GM20000 (cell line): ENCODE measurements at places on chromosomes 16 and 17.
A peak's percentile ranks its signal among the peaks of the same experiment; 100 is the strongest.

GRCh38 chr16:28549301-28549899, 4.3 kb upstream of the SGF29 start:
- no peak for DNase-seq

DNA sequence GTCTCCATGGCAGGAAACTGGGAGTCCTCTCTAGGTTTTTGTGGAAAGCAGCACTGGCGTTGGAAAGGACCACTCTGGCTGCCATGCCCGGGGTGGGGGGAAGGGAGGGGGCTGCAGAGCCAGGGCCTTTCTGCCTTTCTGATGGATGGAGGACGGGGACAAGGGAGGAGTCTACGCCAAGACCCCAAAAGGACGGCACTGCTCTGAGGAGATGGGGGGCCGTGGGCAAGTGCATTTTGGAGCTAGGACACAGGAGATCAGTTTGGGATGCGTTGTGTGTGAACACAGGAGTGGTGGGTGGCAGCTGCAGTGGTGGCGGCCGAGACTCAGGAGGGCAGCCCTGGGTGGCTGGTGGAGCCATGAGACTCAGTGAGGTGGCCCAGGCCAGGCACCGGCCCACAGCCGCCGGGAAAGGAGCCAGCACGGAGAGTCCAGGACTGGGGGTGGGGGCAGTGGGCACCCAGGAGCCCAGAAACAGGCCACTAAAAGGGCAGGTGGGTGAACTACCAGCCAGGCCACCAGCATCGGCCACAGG, 2.0 kb downstream of the CENPX start:
- DNase-seq = no peak

GRCh38 chr16:81220349-81220748, 18.1 kb upstream of the BCO1 start:
- DNase-seq = no peak

GRCh38 chr16:87093804-87094555, 223.2 kb downstream of the C16orf95 start:
- no peak for DNase-seq

GRCh38 chr16:56231-56927, 2.8 kb downstream of the SNRNP25 start:
- no peak for DNase-seq

DNA sequence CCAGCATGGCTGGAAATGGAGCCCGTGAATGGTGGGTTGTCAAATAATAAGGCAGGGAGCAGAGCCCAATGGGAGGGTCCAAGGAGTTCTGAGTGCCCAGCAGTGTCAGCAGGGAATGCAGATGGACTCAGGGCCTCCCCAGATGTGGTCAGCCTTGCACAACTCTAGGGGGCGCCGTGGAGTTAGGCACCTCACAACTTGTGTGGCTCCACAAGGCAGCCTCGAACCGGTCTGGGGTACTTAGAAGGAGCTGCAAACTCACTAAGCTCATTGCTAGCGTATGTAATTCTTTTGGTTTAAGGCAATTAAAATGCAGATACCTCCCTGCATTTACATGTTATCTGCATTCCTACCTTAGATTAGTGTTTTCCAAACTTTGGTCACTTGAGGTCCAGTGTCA, 18.1 kb downstream of the IRF8 start:
- DNase-seq = no peak

DNA sequence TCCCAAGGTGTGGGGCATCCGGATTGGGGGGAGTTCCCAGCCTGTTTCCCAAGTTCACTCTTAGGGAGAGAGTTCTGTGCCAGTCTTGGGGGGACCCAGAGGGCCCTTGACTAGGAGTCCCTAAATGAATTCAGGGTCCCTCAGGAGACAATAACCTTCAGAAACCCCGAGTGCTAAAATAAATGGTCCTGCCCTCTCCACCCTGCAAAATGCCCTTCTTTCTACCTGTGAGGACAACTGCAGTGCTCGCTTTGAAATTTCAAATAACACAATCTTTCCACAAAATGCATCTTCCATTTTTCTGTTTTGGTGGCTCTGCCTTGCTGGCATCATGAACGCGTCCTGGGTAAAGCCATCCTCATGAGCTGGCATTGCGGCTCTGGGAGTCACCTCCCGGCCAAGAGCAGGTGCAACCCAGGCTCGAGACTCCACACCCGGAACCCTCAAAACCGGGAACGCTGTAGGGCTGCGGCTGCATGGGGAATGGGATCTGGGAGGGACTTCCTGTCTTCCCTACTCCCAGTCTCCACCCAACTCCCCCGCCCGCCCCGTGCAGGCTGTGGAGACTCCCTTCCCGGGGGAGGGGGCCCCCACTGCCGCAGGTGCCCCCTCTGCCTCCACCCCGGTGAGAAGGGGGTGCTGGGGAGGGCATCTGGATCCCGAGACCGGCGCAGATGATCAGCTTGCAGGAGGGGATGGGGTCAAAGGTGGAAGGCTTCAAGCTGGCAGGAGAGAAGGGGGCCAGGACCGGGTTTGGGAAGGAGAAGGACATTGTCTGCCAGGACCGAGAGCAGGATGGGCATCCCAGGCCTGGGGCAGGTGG, at the start of gene ZNF205:
ZNF205 (plus strand) TSS at position 529 of the 823 bp plus-strand sequence. CDS start 845 bp downstream, outside the sequence.
- no peak for DNase-seq

DNA sequence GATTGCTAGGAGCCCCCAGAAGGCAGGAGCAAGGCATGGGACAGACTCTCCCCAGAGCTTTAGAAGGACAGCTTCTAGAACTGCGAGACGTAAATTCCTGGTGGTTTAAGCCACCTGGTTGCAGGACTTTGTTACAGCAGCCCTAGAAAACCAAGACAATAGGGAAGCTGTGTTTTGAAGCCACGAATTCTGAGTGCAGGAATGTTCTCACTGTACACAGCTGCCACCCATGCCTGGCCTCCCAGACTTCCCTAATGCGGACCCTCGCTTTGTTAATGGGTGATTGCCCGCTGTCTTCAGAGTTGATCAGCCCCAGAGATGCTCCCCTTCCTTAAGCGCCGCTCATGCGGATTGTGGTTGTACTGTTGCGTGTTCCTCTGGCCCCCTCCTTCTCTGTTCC, 177.1 kb downstream of the MSI2 start:
- no peak for DNase-seq

GRCh38 chr17:77548967-77549366, 408.2 kb downstream of the SEC14L1 start:
- no peak for DNase-seq

GRCh38 chr16:75121949-75122568, 5.5 kb upstream of the LDHD start:
- no peak for DNase-seq

- no peak for DNase-seq
These were observed 59.4 kb downstream of the EFCAB5 start for GRCh38 chr17:30000755-30001257.

GRCh38 chr17:74211912-74212208, 1.5 kb upstream of the TTYH2 start:
- no peak for DNase-seq

GRCh38 chr17:39752241-39752881, 14.6 kb downstream of the GRB7 start:
- peak; percentile 13 for DNase-seq

- DNase-seq = no peak
These were observed 22.7 kb upstream of the CPSF4L start for GRCh38 chr17:73284354-73284753.

- DNase-seq = no peak
These were observed 47.6 kb downstream of the ABCA9 start for GRCh38 chr17:69012895-69013805.

- no peak for DNase-seq
These were observed 98.8 kb downstream of the DYNLRB2 start for GRCh38 chr16:80639636-80640035.

DNA sequence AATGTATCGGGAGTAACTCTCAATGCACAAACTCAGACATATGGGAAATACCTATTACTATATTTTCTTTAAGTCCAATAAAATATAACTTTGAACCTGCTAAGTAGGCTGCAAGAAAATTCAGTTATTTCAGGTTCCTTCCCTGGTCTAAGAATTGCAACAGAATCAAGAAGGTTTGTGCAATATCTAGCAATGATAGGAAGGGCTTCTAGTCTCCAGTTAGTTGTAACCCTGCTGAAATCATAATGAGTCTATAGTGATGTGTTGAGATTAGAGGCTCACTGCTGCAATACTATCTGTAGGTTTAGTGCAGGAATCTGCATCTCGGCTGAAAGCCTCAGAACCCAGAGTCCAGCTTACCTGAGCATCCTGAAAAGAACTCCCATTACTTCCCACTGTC, 110.5 kb downstream of the PMP22 start:
- no peak for DNase-seq

DNA sequence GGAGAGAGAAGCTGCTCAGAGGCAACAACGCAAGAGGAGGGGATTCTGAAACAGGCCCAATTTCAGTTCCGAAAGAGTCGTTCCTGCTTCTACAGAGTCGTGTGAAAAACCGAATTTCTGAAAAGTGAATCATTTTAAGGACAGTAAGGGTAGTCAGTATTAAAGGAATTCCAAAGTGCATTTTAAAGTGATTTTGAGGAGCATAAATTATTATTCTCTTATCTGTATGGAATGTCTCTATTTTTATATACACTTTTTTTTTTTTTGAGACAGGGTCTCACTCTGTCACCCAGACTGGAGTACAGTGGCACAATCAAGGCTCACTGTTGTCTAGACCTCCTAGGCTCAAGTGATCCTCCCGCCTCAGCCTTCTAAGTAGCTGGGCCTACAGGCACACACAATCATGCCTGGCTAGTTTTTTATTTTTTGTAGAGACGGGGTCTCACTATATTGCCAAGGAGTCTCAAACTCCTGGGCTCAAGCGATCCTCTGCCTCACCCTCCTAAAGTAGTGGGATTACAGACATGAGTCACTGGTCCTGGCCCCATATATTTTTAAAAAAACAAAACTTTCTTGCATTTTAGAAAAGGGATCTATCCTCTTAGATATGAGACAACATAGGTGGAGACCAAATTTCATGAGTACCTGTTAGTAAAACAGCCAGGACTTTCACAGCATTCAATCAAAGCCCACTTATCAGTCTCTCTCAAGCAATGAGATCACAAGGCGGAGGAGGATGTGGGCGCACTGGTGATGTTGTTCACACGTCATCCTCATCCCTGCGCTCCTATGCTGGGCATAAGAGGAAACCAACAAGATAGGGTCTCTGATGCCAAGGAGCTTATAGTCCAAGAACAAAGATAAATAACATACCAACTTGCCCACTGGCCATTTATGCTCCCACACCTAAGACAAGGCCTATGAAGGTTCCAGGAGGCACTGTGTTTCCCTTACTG, 53.2 kb downstream of the SMG6 start:
- DNase-seq = no peak

GRCh38 chr16:47054306-47054705, 80.8 kb upstream of the DNAJA2 start:
- no peak for DNase-seq

GRCh38 chr16:56823081-56823733, 41.8 kb upstream of the SLC12A3 start:
- no peak for DNase-seq

DNA sequence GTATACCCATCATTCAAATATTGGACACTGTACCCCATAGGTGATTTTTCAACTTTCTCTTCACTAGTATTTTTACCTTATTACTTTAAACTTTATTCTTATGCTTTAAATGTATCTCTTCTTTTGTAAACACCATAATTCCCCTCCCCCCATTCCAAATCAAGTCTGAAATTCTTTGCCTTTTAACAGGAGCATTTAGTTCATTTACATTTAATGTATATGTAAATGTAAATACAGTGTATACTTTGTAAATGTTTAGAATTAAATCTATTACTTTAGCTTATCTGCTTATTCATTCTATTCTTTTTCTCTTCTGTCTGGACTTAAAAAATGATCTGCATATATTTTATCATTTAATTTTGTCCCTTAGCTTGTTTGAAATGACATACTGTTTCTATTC, 30.0 kb upstream of the ADGRG1 start:
- no peak for DNase-seq

DNA sequence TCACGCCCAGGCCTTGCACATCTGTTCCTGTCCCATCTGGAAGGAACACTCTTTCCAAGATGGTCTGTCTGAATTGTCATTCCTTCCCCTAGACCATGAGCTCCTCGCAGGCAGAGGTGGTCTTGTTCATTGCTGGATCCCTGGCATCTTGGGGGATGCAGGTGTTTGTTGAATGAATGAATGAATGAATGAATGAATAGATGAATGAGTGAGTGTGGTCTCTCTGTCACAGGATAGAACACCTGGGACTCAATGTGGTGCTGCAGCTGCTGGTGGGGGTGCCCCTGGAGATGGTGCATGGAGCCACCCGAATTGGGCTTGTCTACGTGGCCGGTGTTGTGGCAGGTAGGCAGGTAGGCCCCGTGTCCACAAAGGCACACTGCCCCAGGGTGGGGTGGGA, 32.2 kb downstream of the RHBDL3 start:
- DNase-seq = no peak

DNA sequence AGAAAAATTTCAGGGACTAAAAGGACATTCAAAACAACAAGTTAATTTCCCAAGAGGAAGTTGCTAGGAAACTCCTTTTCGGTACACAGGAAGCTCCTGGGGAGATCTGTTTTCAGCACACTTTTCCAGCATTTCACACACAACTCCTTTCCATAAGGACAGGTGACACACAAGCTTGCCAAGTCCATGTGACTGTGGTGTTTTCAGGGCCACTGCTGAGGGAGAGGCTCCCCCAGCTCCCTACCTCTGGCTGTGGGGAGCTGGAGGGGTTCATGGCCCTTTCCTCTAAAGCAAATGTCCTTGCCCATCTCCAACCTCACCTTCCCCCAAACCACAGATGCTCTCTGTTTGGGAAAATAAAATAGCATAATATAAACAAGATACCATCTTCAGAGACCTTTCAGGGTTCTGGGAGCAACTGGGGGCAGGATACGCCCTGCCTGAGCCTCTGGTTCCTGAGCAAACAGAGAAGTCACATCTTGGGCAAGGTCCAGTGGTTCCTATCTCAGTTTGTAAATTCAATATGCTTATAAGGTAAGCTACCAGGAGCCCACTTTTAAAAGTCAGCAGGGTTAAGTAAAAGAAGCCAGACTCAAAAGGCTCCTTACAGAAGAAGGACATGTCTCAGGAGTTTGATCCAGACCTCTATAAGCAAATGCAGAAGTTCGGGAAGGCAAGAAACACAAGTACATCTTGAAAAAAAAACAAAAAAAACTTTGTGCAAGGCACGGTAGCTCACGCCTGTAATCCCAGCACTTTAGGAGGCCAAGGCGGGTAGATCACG, 3.0 kb downstream of the PDZD9 start:
- DNase-seq = no peak

DNA sequence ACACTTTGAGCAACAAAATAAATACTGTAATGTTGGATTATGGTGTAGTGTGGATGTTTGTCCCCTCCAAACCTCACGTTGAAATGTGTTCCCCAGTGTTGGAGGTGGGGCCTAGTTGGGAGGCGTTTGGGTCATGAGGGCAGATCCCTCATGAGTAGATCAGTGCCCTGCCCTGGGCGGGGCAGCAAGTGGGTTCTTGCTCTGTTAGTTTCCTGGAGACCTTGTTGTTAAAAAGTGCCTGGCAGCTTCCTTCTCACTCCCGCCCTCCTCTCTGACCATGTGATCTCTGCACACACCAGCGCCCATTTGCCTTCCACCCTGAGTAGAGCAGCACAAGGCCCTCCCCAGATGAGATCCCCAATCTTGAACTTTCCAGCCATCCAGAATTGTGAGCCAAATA, 67.7 kb downstream of the MPRIP start:
- no peak for DNase-seq

- DNase-seq = no peak
These were observed at the start of gene ARHGDIA for GRCh38 chr17:81870981-81871386. Gene ARHGDIA, minus strand, starts transcription at chr17:81871337. Its CDS starts 1,407 bp downstream, at chr17:81869930.

GRCh38 chr17:2706911-2707510, 4.6 kb downstream of the CLUH start:
- DNase-seq = no peak
